Ascending aorta (tissue), 2 donors: ENCODE measurements at places on chromosomes 2 and 18.

- no peaks in the 10 kb centered on the region for H3K27me3 ChIP-seq
- H3K36me3 ChIP-seq = no peaks in the 10 kb centered on the region
- H3K4me3 ChIP-seq = no peak overlapping the region
- no peak overlapping the region for H3K27ac ChIP-seq
- no peaks in the 10 kb centered on the region for H3K4me1 ChIP-seq
These were observed 25.6 kb upstream of the TGIF1 start for GRCh38 chr18:3424280-3424890.

- no peak for DNase-seq
- no peak overlapping the region for H3K4me3 ChIP-seq
- H3K27me3 ChIP-seq = no peaks in the 10 kb centered on the region
These were observed 139.4 kb upstream of the HDAC4 start for GRCh38 chr2:239540174-239540573.

- no peak for DNase-seq
- H3K36me3 ChIP-seq = no peaks in the 10 kb centered on the region
- peaks cover 4% of the 10 kb centered on the region for H3K4me1 ChIP-seq
- H3K27ac ChIP-seq = no peak overlapping the region
- no peak overlapping the region for H3K4me3 ChIP-seq
- no peaks in the 10 kb centered on the region for H3K27me3 ChIP-seq
These were observed 175.5 kb downstream of the SETBP1 start for GRCh38 chr18:44856157-44856556.

GRCh38 chr18:61569176-61569892 lies 236.1 kb downstream of the CDH20 start:
- no peak for DNase-seq
- H3K36me3 ChIP-seq = no peaks in the 10 kb centered on the region
- H3K27me3 ChIP-seq = no peaks in the 10 kb centered on the region
- no peak overlapping the region for H3K4me3 ChIP-seq
- no peak overlapping the region for H3K27ac ChIP-seq
- no peaks in the 10 kb centered on the region for H3K4me1 ChIP-seq

DNA sequence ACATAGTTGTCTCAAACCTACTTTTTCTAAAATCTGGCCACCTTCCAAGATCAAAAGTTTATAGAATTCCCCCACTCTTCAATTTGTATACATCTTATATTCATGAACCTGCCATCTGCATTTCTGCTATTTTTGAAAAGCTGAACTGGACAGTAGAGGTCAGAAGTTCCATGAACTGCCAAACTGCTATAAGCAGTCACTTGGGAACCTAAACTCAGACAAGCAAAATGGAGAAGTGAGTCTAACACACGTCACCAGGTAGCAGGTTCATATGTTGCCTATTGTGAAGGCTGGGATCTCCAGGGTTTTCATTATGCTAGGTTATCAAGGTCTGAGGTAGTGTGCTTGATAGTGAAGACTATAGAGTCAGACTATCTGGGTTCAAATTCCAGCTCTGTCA lies 2.0 kb upstream of the MYO1B start:
- no peaks in the 10 kb centered on the region for H3K36me3 ChIP-seq
- H3K4me1 ChIP-seq = no peaks in the 10 kb centered on the region
- H3K4me3 ChIP-seq = no peak overlapping the region
- no peak for DNase-seq

GRCh38 chr18:58714259-58714658 lies 43.0 kb downstream of the MALT1 start:
- no peak overlapping the region for H3K4me3 ChIP-seq
- H3K27me3 ChIP-seq = no peaks in the 10 kb centered on the region
- no peaks in the 10 kb centered on the region for H3K4me1 ChIP-seq
- H3K27ac ChIP-seq = no peak overlapping the region

DNA sequence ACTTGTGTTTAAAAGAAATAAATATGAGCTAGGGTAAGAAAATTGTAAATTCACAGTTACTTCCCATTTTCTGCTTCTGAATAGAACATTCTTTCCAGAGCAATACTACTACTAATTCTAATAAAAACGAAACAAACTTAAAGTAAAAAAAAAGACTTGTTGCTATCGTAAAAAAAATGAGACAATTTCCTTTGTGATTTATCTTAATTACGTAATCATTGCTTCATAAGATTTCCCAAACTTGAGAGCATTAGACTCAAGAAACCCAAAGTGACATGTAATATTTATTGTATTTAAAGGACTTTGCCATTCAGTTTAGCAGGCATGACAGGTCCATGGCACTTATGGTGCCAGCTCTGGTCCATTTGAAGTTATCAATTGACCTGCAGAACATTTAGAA lies 153.8 kb downstream of the AQP4 start:
- H3K36me3 ChIP-seq = no peaks in the 10 kb centered on the region
- H3K27ac ChIP-seq = no peak overlapping the region
- no peaks in the 10 kb centered on the region for H3K27me3 ChIP-seq

- no peaks in the 10 kb centered on the region for H3K27me3 ChIP-seq
- no peak for DNase-seq
- H3K36me3 ChIP-seq = no peaks in the 10 kb centered on the region
- H3K27ac ChIP-seq = no peak overlapping the region
- no peak overlapping the region for H3K4me3 ChIP-seq
- H3K4me1 ChIP-seq = no peaks in the 10 kb centered on the region
These were observed 111.1 kb upstream of the RBBP8 start for GRCh38 chr18:22822024-22822423.

- H3K36me3 ChIP-seq = no peaks in the 10 kb centered on the region
- H3K27me3 ChIP-seq = no peaks in the 10 kb centered on the region
- no peak for DNase-seq
- no peaks in the 10 kb centered on the region for H3K4me1 ChIP-seq
These were observed 383.5 kb downstream of the ZEB2 start for GRCh38 chr2:144136297-144137010.

DNA sequence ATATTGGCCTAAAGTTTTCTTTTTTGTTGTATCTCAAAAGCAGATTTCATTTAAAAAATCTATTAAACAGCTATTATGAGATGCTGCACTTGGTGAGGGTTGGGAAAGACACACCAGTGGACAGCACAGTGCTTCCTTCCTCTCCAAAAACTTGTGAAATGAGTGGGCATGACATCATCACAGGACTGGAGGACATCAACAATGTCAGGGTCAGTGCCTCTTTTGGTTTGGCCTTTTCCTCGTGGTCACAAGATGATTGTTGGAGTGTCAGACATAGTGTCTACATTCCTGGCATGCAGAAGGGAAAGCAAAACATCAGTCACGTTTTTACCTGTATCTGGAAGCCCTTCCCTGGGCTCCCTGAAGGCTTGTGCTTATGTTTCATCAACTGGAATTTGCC lies 49.6 kb downstream of the IL1R2 start:
- no peak for DNase-seq
- no peaks in the 10 kb centered on the region for H3K27me3 ChIP-seq
- no peak overlapping the region for H3K4me3 ChIP-seq

DNA sequence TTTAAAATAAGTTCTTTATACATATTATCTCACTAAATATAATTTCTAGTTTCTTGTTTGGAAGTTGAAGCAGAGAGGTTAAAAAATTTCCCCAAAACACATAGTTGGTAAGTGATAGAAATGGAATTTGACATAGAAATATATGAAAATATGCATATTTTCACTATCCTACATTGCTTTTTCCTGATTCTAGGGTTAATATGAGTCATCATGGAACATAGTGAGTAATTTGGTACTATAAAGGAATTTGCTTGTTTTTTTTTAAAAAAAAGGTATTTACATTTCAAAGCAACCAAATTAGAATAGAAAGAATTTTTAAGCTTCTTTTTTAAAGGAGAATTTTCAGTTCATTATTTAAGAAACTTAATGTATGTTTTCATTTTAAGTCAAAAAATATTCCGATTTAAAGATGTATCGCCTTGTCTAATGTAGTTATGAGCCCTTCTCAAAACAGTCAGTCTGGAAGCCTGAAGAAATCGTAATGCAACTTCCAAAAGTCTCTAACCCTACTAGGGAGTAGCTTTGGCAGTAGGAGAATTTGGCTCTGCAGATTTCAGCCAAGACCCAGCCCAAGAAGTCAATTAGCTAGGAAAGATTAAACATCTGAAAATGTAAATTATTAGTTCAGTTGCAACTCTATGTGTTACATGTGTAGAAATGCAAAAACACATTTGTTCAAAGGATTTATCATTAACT lies 147.3 kb downstream of the RDH14 start:
- H3K36me3 ChIP-seq = no peaks in the 10 kb centered on the region
- no peak overlapping the region for H3K27ac ChIP-seq
- H3K27me3 ChIP-seq = no peaks in the 10 kb centered on the region
- H3K4me1 ChIP-seq = peaks cover 4% of the 10 kb centered on the region
- no peak for DNase-seq
- H3K4me3 ChIP-seq = peak overlapping the region; percentile 2

- H3K27ac ChIP-seq = no peak overlapping the region
- no peaks in the 10 kb centered on the region for H3K36me3 ChIP-seq
- DNase-seq = no peak
- H3K4me1 ChIP-seq = no peaks in the 10 kb centered on the region
- H3K27me3 ChIP-seq = no peaks in the 10 kb centered on the region
These were observed 3.0 kb downstream of the HPCAL1 start for GRCh38 chr2:10305715-10306114.

GRCh38 chr2:224442071-224442967 lies 40.4 kb upstream of the FAM124B start:
- H3K4me3 ChIP-seq = peak overlapping the region; percentile 50
- no peaks in the 10 kb centered on the region for H3K36me3 ChIP-seq
- H3K4me1 ChIP-seq = no peaks in the 10 kb centered on the region
- H3K27ac ChIP-seq = no peak overlapping the region

GRCh38 chr2:100269889-100270288 lies 52.4 kb downstream of the LONRF2 start:
- DNase-seq = no peak
- H3K36me3 ChIP-seq = no peaks in the 10 kb centered on the region
- no peaks in the 10 kb centered on the region for H3K27me3 ChIP-seq
- no peak overlapping the region for H3K27ac ChIP-seq
- peaks cover 5% of the 10 kb centered on the region for H3K4me1 ChIP-seq
- no peak overlapping the region for H3K4me3 ChIP-seq

GRCh38 chr2:71613953-71614925 lies 160.9 kb downstream of the DYSF start:
- H3K4me1 ChIP-seq = no peaks in the 10 kb centered on the region
- H3K27ac ChIP-seq = peak overlapping the region; percentile 87
- H3K27me3 ChIP-seq = no peaks in the 10 kb centered on the region
- H3K4me3 ChIP-seq = no peak overlapping the region
- DNase-seq = no peak

- DNase-seq = no peak
- H3K27me3 ChIP-seq = no peaks in the 10 kb centered on the region
- no peak overlapping the region for H3K27ac ChIP-seq
- peaks cover 8% of the 10 kb centered on the region for H3K4me1 ChIP-seq
- no peaks in the 10 kb centered on the region for H3K36me3 ChIP-seq
These were observed 2.5 kb upstream of the PER2 start for GRCh38 chr2:238290715-238291549.

DNA sequence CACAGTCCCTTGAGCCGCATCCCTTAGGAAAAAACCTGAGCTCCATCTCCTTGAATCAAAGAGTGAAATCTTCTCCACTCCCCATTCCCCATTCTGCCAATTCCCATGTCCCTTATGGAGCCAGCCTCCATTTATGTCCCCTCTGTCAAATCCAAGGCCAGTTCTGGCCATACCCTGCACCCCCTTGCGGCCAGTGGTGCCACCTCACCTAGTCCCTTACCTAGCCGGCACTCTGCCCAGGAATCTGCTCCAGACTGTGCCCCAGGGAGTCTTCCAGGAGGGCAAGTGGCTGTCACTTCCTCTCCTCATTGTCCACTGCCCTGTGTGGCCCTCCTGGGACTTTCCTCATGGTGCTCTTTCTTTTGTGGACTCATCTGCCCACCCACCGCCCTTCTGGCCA lies 195.4 kb upstream of the RMP24 start:
- H3K4me3 ChIP-seq = no peak overlapping the region
- H3K27ac ChIP-seq = no peak overlapping the region
- H3K27me3 ChIP-seq = no peaks in the 10 kb centered on the region
- DNase-seq = no peak
- H3K4me1 ChIP-seq = no peaks in the 10 kb centered on the region
- no peaks in the 10 kb centered on the region for H3K36me3 ChIP-seq

- H3K4me1 ChIP-seq = no peaks in the 10 kb centered on the region
- H3K36me3 ChIP-seq = no peaks in the 10 kb centered on the region
- no peak for DNase-seq
- no peaks in the 10 kb centered on the region for H3K27me3 ChIP-seq
These were observed 21.3 kb downstream of the ADAM23 start for GRCh38 chr2:206464597-206464996.

GRCh38 chr2:219520079-219520478 lies 5.8 kb downstream of the ASIC4 start:
- H3K27me3 ChIP-seq = no peaks in the 10 kb centered on the region
- no peaks in the 10 kb centered on the region for H3K36me3 ChIP-seq
- H3K27ac ChIP-seq = no peak overlapping the region
- peaks cover 4% of the 10 kb centered on the region for H3K4me1 ChIP-seq
- no peak for DNase-seq
- H3K4me3 ChIP-seq = no peak overlapping the region

GRCh38 chr2:240421381-240421780 lies 14.1 kb upstream of the GPC1 start:
- no peak for DNase-seq
- no peaks in the 10 kb centered on the region for H3K4me1 ChIP-seq
- H3K27ac ChIP-seq = no peak overlapping the region
- no peak overlapping the region for H3K4me3 ChIP-seq
- no peaks in the 10 kb centered on the region for H3K36me3 ChIP-seq

DNA sequence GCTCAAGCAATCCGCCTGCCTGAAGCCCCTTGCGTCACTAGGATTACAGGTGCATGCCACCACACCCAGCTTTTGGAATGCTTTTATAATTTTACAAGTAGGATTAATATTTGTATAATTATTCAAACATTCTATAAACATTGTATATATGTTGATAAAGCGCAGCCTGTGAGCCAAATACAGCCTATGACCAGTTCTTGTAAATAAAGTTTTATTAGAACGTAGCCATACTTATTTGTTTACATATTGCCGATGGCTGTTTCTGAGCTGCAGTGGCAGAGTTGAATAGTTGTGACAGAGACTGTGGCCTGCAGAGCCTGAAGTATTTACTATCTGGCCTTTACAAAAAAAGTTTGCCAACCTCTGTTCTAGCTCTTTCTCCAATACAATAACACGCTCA lies 232.6 kb downstream of the OTX1 start:
- H3K36me3 ChIP-seq = no peaks in the 10 kb centered on the region
- no peaks in the 10 kb centered on the region for H3K4me1 ChIP-seq
- no peak overlapping the region for H3K4me3 ChIP-seq
- no peaks in the 10 kb centered on the region for H3K27me3 ChIP-seq

- peak overlapping the region; percentile 98 for H3K4me3 ChIP-seq
- H3K27ac ChIP-seq = peak overlapping the region; percentile 93
- H3K36me3 ChIP-seq = no peaks in the 10 kb centered on the region
- H3K27me3 ChIP-seq = no peaks in the 10 kb centered on the region
- DNase-seq = no peak
These were observed 798 bp downstream of the TANC1 start for GRCh38 chr2:158969162-158969714.

DNA sequence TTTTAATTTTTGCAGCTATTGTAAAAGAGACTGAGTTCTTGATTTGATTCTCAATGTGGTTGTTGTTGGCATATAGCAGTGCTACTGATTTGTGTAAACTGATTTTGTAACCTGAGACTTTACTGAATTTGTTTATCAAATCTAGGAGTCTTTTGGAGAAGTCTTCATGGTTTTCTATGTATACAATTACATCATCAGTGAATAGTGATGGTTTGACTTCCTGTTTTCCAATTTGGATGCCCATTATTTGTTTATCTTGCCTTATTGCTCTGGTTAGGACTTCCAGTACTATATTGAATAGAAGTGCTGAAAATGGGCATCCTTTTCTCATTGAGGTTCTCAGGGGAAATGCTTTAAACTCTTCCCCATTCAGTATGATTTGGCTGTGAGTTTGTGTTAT lies 99.7 kb downstream of the GULP1 start:
- no peaks in the 10 kb centered on the region for H3K27me3 ChIP-seq
- H3K4me3 ChIP-seq = no peak overlapping the region
- no peak for DNase-seq
